ENCODE measurements at places on chromosomes 6 and 20. TPM values are rescaled to one million over a fixed set of nuclear protein-coding genes. Genes with fewer than 3 reads are reported as not detected.

The CTAGE9 gene
- not detected for total RNA-seq

DNA sequence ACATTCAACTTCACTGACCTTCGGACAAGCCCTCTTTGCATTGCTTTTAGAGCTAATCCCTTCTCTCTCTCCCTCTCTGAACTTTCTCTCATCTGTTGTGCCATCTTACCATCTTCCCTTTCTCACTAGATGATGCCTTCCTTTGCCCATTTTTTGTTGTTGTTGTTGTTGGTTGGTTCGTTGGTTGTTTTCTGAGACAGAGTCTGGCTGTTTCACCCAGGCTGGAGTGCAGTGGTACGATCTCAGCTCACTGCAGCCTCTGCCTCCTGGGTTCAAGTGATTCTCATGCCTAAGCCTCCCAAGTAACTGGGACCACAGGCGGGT, 18.8 kb downstream of the MAP3K5 start:
- no peak for DNase-seq

DNA sequence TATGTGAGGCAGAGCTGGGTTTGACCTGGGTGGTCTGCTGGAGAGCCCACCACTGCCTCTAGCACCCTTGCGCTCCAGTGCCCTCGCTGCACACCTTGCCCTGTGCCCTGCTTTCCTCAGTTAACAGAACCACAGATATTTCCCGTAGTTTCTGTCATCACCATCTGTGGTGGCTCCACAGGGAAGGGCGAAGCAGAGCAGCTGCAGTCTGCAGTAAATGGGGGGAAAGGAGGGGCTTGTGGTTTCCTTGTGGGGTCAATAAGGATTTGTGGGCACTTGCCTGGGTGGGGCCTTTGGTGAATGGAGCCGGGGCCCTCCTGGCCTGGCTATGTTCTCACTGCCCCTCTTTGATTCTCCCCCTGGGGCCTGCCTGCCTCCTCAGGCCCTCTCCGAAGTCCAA, 21.2 kb upstream of the CCDC167 start:
- DNase-seq = no peak

DNA sequence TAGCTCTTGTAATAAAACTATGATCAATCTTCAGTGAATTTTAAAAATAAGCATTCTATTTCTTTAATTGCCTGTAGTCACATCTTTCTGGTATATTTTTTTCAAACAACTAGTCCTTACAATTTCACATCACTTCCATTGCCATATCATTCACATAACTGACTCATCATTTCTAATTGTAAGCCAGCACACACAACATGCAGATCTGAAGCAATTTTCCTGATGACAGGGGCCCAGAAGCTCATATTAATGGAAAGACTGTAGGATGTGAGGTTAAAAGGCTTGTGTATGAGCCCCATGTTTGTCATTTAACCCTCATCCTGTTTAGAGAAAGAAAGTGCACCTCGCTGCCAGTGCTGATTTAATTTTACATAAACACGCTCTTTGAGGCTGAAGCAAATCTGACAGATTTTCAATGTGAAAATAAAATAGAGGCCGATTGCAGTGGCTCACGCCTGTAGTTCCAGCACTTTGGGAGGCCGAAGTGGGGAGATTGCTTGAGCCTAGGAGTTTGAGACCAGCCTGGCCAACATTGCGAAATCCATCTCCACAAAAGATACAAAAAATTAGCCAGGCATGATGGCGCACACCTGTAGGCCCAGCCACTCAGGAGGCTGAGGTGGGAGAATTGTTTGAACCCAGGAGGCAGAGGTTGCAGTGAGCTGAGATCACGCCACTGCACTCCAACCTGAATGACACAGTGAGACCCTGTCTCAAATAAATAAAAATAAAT, 40.1 kb upstream of the LTV1 start:
- DNase-seq = no peak

The MRAP2 gene
- total RNA-seq = not detected

DNA sequence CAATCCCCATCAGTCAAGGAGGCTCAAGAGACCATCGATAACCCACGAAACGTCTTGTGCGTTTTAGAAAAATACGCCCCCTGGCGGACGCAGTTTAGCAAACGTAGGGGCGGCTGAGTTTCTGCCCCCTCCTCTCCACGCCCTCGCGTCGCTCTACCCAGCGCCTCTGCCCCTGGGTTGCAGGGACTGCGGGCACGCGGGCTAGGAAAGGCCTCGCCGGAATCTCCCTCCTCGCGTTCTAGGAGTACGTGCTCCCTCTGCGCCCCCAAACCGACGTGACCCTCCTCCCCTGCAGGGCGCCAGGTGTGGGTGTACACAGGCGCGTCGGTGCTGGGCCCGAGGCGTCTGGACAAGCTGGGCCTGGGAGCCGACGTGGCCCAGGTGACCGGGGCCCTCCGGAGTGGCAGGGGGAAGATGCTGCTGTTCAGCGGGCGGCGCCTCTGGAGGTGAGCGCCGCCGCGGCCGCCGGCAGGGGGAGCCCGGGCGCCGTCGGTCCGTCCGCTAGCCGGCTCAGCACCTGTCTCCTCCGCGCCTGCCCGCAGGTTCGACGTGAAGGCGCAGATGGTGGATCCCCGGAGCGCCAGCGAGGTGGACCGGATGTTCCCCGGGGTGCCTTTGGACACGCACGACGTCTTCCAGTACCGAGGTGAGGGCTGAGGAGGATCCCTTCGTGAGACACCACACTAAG, 5.3 kb downstream of the MMP9 start:
- DNase-seq = peak; percentile 74

- DNase-seq = no peak
Measured at GRCh38 chr20:19789446-19789845, 31.4 kb downstream of the RIN2 start.

DNA sequence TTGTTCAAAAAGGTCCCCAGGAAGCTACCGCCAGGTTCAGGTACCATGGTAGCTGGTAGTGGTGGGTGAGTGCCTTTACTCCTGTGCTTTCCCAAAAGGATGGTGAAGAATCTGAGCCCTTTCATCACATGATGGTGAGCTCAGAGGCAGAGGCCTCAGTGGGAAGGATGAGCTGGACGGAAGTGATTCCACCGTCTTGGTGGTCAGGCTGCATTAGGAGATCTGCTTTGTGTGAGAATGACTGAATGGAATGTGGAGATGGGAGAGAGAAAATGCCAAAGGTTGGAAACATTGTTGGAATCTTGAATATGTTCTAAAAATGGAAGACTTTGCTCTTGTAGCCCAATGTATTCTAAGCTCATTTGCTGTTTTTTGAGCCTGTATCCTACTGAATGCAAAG, 108.1 kb upstream of the SCP2D1 start:
- no peak for DNase-seq

- DNase-seq = no peak
Measured at GRCh38 chr6:138689849-138690248, 83.7 kb upstream of the CCDC28A start.

- no peak for DNase-seq
Measured at GRCh38 chr20:61638802-61639585, 386.9 kb downstream of the CDH4 start.

GRCh38 chr20:22106308-22106938, 401.0 kb downstream of the PAX1 start:
- no peak for DNase-seq

The C20orf202 gene
- 0.29 TPM for total RNA-seq

The HSP90AB1 gene
- 1,040 TPM for total RNA-seq

The GUCA1A gene
- total RNA-seq = 0.28 TPM

DNA sequence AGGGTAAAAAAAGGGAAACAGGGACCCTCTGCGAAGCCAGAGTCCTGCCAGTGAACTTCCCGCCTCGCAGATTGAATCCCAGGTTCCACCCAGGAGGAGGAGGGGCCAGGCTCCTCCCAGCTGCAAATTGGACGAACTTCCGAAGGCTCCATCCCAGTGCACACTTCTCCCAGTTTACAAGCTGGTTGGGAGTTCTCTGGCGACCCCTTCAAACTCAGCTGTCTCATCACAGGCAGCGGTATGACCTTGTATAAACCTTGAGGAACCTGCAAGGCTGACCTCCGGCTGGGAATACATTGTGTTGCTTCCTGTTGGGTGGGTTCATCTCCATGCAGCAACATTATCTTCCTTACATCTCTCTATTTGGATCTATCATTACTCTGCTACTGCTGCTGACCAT, 962.7 kb downstream of the GRIK2 start:
- DNase-seq = no peak

GRCh38 chr6:158608221-158608620, 36.3 kb downstream of the DYNLT1 start:
- DNase-seq = no peak

DNA sequence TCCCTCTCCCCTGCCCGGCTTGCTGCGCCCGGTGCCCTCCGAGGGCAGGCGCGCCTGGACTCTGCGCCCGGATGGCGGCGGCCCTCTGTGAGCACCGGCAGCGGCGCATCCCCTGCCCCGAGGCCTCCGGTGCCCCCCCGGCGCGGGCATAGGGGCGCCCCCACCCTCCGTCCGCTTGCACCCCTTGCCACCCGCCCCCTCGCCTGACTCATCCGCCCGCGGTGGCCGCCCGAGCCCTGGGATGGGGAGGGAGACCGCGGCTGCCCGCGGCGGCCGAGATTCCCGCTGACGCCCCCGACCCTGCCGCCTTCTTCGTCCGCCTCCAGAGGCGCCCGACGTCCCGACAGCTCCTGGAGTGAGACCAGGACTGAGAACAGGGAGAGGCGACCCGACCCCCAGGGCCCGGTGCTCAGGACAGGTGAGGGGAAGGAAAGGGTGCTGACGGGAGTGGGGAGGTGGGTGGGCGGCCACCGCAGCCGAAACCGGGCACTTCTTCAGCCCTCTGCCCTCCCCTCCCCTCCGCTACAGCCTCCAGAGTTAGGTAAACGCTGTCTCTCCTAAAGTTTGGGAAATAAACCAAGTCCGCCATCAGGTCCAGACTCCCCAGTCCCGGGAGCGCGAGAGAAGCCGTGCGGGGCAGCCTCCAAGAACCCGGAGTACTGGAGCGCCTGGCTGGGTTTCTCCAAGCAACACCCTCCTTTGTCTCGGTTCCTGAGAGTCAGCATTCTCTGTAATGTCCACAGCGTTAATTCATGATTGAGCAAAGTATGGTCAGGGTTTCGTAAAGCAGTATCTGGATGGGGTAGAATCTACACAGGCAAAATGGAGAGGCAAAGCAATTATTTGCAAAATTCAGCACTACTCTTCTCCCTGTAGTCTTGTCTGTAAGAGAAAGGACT, 539 bp downstream of the TMEM200A start:
- no peak for DNase-seq

- no peak for DNase-seq
Measured at GRCh38 chr20:63057171-63058117, 50.7 kb upstream of the BHLHE23 start.

The LBP gene
- not detected for total RNA-seq

GRCh38 chr6:116010386-116010785, 50.3 kb downstream of the FRK start:
- DNase-seq = no peak

The CAP2 gene
- total RNA-seq = 91.8 TPM

DNA sequence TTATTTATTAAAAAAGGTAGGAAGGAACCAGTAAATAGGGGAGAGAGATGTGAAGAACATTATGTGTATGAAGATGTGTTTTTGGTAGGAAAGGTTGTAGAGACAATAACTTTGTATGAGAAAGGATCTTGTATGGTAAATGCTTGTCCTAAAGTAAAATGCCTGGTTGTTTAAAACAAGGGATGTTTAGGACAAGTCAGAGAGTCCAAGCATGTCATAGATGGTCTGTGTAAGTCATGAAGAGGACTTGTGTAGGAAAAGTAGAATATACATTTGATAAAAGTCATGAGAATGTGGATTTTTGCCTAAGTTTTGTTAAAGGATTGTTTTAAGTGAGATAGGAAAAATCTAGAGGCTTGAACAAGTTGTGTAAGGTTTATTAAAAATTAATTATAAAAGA, 325.1 kb downstream of the CDH26 start:
- no peak for DNase-seq

DNA sequence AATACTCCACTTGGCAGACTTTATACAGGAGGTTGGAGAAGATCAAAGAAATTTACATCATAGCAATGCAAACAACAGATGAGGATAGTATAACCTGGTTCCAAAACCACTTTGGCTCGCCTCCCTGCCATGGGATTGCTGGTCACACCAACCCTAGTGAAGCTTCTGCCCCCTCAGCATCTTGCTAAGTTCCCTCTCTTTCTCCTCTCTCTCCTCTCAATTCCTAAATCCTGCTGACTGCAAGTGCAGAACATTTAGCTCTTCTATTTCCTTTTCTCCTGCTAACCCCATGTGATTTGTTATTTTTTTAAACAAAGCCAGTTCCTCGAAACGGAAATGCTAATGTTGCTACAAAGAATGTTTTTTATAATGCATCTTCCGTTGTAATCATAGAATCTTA, 50.3 kb upstream of the LY86 start:
- no peak for DNase-seq

- no peak for DNase-seq
Measured at GRCh38 chr6:41914869-41915530, 5.9 kb downstream of the MED20 start.

The HLA-DQB1 gene
- total RNA-seq = 6.9 TPM

GRCh38 chr6:116385921-116386320, 15.2 kb downstream of the DSE start:
- DNase-seq = no peak

GRCh38 chr20:36051318-36052116, 83.1 kb downstream of the CNBD2 start:
- no peak for DNase-seq

The TUBB2B gene
- total RNA-seq = 1.6 TPM

The TCP11 gene
- total RNA-seq = not detected

The ASIP gene
- 23.2 TPM for total RNA-seq

- DNase-seq = no peak
Measured at GRCh38 chr20:9261781-9262180, 192.9 kb downstream of the PLCB4 start.

DNA sequence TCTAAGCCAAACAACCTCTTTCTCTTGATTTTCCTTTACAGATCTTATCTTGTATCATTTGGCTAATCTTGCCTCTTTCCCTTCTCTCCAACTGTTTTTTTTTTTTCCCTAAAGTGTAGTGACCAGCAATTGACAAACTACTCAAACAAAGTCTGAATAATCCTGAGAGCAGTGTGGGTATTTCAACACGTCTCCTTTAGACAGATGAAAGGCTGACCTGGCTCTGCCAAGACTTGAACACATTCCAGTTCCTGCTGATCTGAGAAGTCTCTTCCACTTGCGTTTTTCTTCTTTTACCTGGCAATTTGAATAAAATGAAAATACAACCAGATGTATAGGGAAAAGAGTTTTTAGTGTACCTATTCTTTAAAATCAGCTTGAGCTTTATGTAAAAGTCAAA, 168.4 kb downstream of the GJA10 start:
- no peak for DNase-seq

DNA sequence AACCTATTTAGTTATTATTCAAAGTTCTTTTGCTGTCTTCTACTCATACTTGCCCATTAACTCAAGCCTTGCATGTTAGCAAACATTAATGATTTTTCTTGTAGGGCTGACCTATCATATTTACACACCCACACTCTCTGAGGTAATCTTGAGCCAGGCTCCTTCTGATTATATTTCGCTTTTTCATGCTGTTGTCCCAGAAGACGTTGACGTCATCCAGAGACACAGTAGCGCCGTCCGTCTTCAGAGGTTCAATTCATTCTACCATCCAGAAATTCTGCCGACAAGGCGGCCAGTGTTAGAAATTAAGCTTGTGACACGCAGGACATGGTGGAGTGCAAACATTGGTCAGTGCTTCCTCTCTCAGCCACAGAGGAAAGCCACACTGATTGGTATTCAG, 584.7 kb downstream of the BMP2 start:
- DNase-seq = no peak

Measured in heart left ventricle (tissue), 16 donors.